ENCODE measurements at places on chromosomes 7 and 10.

DNA sequence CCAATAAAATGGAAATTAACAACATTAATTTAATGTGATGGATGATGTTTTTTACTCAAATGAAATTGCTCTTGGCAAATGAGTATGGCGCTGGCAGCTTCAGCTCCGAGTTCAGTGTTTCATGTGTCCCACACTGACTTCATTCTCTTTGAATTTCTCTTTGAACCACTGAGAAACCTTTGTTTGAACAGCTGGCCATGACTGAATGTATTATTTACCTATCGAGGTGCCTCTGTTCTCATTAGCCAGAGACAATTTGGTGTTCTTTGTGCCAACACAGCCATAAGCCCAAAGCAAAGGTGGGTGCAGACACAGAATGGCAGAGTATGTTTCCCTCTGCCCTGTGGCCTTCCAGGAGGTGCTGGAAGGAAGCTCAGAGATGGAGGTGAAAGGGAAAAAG, 42.1 kb downstream of the TMEM178B start:
- DNase-seq: no peak

DNA sequence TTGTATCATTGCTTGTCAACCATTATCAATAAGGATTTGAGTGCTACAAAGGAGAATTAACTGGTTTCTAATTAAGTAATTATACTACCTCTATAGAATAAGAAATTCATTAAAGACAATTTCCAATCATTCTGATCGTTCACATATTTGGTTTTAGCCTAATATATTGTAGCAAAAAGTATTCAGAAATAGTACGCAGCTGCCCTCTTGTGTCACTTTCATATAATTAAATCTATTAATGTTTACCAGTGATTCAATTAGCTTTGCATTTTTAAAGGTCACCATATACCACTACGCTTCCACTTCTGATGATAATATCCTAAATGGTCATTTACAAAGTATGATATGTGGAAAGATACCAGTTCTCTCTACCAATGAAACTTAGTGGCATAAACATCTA, 128.3 kb downstream of the NEBL start:
- no peak for DNase-seq

DNA sequence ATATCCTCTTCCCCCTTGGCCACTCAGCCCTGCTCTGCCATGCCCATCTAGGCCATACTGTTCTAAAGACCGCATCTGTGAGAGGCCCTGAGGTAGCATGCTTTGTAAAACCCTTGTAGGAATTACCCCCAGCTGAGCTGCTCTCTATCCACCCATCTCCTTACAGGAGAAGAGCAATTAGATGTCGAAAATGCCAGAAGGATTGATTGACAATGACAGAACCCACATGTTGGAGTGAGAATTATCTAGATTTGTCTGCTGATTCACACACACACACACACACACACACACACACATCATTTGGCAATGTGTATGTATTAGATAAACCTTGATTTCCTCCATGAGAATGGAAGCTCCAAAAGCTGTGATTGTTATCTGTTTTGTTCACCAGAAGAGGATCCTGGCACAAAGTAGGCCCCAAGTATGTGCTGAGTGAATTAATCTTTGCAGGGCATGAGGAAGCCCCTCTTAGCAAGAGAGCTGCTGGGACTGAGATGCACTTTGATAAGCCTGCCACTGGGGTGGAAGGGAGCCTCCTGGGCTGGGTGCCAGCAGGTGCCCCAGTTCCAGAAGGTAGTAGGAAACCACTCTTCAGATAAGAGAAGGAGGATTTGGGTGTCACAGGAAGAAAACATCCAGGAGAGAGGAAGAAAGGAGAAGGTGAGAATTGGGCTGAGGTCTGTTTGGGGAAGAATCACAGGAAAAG, 187.5 kb upstream of the ADO start:
- no peak for DNase-seq

DNA sequence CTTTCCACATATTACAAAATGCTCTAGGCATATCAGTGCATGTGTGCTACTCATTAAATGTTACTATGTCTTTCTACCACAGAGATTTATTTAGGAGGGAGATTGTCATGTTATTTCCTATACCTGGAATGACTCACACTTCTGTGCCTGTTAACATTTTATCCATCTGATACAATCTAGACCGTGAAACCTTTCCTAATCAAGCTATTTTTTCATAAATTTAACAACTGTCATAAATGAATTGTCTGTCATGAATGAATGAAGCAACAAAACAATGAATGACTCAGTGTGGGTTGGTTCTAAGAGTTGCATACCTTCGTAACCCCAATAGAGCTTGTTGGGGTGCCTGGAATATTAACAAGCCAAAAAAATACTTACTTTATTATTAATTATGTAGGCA, 554.3 kb downstream of the GRM8 start:
- no peak for DNase-seq

GRCh38 chr7:67821116-67821515, 824.5 kb downstream of the TYW1 start:
- DNase-seq: no peak

- DNase-seq: peak; percentile 37
Measured at GRCh38 chr10:133475425-133475734, 21.6 kb downstream of the SCART1 start.

DNA sequence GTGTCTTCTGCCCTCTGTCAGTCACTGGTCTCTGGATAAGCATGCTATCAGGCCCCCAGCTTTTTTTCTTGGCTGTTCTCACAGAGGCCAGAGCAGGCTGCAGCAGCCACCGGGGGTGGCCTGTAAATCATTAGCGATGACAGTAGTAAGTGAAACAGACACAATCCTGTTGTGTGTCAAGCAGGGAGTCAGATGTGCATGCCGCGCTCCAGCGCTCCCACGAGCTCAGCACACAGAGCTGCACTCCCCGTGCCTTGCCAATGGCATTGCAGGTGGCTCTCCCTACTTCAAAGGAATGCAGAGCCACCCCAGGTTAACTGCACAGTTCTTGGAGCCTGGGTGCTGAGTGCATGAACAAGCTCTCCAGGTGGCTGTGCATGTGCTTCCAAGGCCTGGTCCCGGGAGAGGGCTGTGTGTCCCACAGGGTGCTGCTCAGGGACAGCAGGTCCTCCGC, 226.1 kb downstream of the GLRX3 start:
- DNase-seq: no peak

- DNase-seq: no peak
Measured at GRCh38 chr10:126407831-126408230, 19.6 kb upstream of the ADAM12 start.

DNA sequence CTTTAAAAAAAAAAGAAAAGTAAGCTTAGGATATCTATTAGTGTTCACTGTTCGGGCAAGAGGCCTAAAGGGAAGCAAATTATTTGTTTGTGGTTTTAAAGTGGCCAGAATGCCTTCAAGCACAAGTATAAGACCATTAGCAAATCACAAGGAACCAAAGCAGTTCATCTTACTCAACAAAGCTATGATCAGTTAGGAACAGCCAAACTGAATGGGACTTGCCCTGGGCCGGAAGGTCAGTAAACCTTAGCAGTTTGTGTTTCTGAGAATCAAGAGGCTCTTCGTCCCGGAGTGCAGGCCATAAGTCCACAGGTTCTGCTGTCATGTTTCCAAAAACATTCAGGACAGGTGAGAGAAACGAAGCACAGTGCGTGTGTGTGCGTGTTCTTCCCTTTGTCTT, 4.5 kb downstream of the FBXW4 start:
- DNase-seq: no peak

DNA sequence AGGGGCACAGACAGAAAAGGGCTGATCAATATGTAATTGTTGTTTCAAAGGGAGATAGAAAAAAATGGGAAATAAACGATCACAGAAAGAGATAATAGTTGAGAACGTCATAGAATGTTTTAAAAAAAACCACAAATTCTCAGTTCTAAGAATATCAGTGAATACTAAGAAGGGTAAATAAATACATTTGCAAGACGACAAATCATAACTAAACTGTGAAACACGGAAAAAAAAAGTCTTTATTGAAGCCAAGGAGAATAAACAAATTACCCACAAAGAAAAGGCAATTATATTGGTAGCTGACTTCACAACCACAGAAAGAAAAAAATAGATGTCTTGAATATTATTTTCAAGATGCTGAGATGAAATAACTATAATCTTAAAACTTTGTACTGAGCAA, 305.2 kb upstream of the STEAP1 start:
- DNase-seq: no peak

- DNase-seq: no peak
Measured at GRCh38 chr7:101924171-101924570, 106.7 kb downstream of the CUX1 start.

- DNase-seq: peak; percentile 15
Measured at GRCh38 chr10:132360766-132361447, 28.9 kb downstream of the LRRC27 start.

GRCh38 chr7:98562381-98562823, 54.7 kb upstream of the NPTX2 start:
- DNase-seq: no peak

GRCh38 chr7:73519867-73520672, 2.0 kb downstream of the BAZ1B start:
- DNase-seq: no peak

DNA sequence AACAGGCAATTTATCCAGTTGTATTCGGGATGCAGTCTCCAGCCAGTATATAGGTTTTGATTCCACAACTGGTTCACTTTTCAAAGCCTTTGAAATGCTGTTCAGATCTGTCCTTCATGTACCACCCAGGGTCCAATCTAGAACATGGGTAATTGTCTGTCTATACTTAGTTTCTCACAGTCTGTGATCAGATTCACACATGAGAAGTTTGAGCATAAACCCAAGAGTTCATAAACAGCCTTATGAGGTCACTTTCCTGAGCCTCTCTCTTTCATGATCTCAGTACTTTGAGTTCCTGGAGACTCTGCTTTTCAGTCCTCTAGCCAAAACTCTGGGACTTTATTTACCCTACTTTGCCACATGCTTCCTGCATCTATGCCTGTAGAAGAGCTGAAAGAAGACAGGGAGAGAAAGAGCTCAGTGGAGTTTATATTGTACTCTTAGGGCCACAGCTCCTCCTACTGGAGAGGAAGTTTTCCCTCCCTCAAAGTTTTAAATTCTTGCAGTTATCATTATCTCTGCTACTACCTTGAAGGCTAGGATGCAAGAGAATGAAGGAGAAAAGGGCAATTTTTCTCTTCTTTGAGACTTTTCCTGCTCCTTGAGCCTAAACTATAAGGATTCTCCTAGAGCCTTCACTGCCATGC, 172.0 kb downstream of the ZEB1 start:
- DNase-seq: no peak

GRCh38 chr7:5550385-5550784, 126.8 kb upstream of the TNRC18 start:
- no peak for DNase-seq

- no peak for DNase-seq
Measured at GRCh38 chr7:140036224-140036962, 26.4 kb downstream of the PARP12 start.

GRCh38 chr7:117590191-117590590, 110.4 kb downstream of the CFTR start:
- DNase-seq: no peak

DNA sequence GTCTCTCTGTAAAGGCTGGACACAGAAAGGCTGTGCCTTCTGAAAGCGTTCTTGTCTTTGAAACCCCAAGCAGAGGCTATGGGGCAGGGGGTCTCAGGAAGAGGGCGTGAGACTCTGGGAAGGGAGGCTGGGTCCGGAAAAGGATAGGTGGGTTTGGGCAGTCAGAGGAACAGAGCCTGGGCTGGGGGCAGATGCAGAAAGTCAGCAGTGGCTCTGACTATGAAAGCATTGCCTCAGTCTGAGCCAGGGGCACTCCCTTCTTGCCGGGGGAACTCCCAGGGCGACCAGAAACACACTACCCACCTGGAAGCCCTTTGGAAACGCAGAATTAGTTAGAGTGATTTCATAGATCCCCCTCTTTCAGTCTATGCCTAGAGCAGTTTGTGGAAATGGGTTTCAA, 72.0 kb downstream of the VWA2 start:
- no peak for DNase-seq

GRCh38 chr10:12351447-12351846, 2.1 kb downstream of the CAMK1D start:
- DNase-seq: no peak

DNA sequence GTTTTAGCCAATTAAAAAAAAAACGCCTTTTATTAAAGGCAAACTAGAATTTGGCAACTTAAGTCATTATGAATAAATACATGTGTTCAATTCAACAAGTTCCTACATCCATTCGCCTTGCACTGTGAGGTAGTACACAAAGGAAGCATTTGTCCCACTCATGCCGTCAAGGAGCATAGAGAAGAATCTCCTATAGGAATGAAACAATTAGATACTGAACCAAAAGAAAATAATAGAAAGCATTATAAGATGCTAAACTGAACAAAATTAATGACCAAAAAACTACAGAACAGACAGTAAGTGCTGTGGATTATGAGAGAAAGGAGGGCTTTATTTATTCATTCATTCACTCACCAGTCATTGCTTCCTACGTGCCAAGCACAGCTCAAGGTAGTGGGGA, 42.2 kb downstream of the SNX13 start:
- no peak for DNase-seq

GRCh38 chr10:95693071-95693667, 558 bp downstream of the TCTN3 start:
- DNase-seq: peak; percentile 1

- DNase-seq: no peak
Measured at GRCh38 chr10:132836248-132836831, 50.4 kb upstream of the NKX6-2 start.

GRCh38 chr10:132363376-132363775, 31.4 kb downstream of the LRRC27 start:
- DNase-seq: no peak

DNA sequence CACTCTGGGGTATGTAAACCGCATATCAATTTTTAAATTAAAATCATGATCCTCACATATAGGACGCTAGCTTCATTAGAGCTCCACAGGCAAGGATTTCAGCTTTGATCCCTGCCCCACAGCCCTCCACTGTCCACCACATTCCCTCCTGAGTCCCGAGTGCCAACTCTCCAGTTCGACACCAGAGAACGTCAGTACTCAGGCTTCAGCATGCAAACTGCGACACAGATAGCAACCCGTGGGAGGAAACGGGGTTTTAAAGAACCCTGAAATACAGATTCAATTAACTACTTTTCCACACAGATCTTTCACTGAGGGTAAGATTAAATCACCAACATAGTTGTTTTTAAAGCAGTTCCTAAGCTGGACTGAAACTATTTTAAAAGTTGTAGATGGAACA, 26.1 kb downstream of the RAPGEF5 start:
- no peak for DNase-seq

GRCh38 chr10:28892818-28893547, 215.7 kb downstream of the BAMBI start:
- DNase-seq: no peak

Data from T-helper 9 cell (primary cell).